ENCODE measurements at places on chromosomes 2 and 18.

- no peak for DNase-seq
These were observed 22.8 kb downstream of the NFE2L2 start for GRCh38 chr2:177241711-177242120.

DNA sequence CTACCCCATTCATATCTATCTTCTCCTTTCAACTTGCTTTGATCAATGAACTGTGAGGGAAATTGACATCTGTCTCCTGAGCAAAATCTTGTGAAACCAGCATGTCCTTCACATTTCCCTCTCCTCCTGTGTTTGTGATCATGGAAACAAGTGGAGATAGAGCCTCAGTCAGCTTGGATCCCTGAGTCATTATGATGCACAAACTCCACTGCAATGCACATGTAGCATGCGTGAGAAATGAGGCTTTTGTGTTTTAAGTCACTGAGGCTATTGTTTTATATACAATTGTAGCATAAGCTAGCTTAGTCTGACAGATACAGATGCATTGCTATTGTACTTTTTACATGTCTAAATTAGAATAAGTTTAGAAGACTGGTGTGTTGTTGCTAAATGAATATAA lies 85.2 kb upstream of the HNMT start:
- no peak for DNase-seq

DNA sequence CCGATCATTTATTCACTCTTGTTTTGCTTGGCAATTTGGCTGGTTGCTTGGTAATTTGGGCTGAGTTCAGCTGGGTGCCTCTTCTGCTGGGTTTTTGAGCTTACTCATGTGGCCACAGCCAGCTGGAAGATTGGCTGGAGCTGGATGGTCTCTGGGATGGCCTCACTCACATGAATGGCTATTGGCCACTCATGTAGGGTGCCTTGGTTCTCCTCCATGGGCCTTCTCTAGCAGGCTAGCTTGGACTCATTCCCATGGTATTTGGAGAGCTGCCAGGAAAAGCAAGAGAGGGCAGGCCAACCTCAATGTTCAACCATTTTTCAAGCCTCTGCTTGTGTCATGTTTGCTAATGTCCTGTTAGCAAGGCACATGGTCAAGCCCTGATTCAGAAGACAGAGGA lies 16.9 kb downstream of the ZAP70 start:
- DNase-seq: no peak

DNA sequence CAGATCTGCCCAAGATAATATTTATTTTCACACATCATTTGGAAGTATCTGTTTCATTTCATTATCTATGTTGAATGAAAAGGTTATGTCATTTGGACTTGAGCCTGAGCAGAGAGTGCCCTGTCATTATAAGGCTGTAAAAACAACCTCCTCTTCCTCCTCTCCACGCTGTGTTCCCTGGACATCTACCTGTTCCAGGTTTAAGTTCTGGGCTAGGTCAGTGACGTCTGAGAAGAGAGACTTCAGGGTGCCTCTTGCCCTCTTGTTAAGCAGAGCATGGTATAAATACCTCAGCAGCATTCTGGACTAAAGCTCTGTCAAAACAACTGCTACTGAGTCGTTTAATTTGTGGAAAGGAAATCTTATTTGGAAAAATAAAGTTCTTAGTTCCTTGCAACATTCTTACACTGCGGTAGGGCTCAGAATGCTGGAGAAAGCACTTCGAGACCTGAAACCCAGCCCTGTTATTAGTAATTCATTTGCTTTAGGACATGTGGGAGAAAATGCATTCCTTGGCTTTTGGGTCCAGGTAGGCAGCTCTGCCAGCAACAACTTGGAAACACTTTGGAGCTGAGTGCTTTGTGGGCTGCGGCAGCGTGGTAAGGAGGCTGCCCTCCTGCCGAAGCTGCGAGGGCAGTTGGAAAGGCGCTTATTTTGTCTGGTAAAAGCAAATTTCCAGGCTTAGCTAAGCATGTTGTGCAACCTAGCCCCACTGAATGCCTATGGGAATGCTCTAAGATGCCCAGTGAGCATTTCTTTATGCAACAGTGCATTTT lies 91.8 kb upstream of the NEDD4L start:
- DNase-seq: no peak

Measured in activated CD4-positive, alpha-beta T cell treated with anti-CD3 and anti-CD28 coated beads, Interleukin-2, Interleukin-6, amounts not matched to agents 100 ng/mL and 50 ng/mL, durations not matched to agents 16 hours and 8 hours (primary cell).